ENCODE measurements at places on chromosomes 4 and X.
A peak's percentile ranks its signal among the peaks of the same experiment; 100 is the strongest.

GRCh38 chr4:80229590-80229989 lies 32.3 kb downstream of the PRDM8 start:
- peak; percentile 4 for DNase-seq

GRCh38 chr4:104749062-104749461 lies 254.4 kb upstream of the CXXC4 start:
- peak; percentile 12 for DNase-seq

- no peak for DNase-seq
Measured at GRCh38 chr4:39627413-39627812, 11.3 kb downstream of the SMIM14 start.

DNA sequence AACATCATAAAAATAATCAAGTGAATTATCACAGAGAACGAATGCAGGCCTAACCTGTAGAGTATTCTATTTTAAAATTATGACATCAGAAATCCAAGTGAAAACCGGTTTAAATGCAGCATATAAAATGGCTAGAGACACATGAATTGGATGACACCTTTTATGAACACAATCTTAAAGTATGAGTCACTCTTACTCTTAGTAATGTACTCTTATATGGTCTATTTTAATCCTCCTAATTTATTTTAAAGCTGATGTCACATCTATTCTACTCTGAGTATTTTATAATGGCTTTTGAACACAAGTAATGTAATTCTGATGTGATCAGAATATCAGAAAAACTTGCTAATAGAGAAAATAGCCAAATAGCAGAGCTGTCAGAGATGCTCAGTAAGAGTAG lies 161.4 kb upstream of the RADX start:
- DNase-seq, result no peak

DNA sequence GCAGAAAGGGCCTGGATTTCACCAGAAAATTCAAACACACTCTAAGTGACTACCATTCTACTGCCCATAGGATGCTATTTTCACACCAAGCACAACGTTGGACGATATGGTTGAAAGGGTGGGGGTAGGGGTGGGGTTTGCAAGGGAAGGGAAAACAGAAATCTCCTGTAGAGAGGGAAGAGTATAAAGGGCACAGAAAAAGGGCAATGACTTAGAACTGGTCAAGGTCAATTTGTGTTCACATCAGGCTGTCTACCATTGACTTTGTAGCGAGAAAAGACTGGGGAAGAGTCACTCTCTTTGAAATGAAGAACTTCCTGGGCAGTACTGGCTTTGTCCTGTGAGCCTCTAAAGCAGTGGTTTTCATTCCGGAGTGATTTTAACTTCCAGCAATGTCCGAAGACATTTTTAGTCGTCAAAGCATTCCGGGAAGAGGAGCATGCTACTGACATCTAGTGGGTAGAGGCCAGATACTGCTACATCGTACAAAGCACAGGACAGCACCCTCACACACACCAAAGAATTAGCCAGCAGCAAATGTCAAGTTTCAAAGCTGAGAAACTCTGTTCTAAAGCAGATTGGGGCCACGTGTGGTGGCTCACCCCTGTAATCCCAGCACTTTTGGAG lies 48.4 kb upstream of the SLC7A3 start:
- peak; percentile 9 for DNase-seq

Data from RPMI8226 (cell line).